Stimulated activated CD4-positive, alpha-beta T cell treated with anti-CD3 and anti-CD28 coated beads, TNF-alpha, amount 100 ng/mL, for 4 hours (primary cell): ENCODE measurements at places on chromosomes 4 and X.

GRCh38 chr4:56959100-56959499 lies 18.3 kb downstream of the NOA1 start:
- DNase-seq, result no peak

DNA sequence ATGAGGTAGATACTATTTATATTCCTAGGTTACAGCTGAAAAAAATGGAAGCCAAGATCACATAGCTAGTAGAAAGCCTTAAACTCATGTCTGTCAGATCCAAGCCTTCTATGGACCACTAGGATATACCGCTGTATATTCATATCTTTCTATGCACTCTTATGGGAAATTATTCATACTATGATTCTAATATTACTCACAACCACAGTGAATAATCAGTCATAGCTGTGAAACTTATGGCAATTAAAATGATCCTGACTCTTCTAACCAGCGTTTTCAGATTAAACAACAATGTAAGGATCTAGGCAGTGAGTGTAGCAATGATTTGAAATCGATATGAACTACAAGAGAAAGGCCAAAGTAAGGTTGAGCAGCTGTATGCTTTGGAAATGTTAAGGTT lies 111.0 kb downstream of the RASGEF1B start:
- DNase-seq, result no peak

DNA sequence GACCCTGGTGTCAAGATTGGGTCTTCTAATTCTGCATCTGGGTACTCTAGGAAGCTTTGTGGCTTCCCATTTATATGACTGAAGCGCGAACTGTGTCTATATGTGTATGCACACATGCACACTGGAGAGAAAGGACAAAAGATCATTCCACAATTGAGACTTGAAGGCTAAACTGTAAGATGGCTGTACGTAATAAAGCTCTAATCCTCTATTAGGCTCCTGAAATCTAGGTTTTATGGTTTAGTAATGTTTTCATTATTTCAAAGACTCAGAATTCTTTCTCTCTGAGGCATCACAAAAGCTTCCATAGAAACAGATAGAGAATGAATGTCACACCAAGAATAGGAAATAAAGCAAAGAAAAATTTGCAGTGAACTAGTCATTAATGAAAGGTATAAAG lies 320.7 kb upstream of the FTHL17 start:
- DNase-seq, result no peak

DNA sequence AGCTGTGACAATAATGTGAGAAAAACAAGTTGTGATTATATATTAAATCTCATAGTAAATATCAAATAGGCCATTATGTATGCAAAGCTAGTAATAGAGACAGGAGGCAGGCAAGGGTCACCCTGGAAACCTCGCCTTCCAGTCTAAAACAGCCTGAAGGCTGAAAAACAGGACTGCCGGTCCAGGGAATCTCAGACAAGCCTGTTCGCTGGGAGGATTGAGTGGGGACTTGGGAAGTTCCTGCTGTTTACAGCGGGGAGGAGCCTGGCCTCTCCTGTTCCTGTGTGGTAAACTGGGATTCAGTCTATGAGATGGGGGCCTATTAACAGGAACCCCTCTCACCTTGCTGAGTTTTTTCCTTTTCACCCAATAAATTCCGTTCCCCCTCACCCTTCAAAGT lies 2317.3 kb downstream of the PCDH7 start:
- no peak for DNase-seq

- DNase-seq, result no peak
Measured at GRCh38 chr4:7366954-7367353, 67.8 kb downstream of the PSAPL1 start.
